ENCODE measurements at places on chromosomes 4 and X.

DNA sequence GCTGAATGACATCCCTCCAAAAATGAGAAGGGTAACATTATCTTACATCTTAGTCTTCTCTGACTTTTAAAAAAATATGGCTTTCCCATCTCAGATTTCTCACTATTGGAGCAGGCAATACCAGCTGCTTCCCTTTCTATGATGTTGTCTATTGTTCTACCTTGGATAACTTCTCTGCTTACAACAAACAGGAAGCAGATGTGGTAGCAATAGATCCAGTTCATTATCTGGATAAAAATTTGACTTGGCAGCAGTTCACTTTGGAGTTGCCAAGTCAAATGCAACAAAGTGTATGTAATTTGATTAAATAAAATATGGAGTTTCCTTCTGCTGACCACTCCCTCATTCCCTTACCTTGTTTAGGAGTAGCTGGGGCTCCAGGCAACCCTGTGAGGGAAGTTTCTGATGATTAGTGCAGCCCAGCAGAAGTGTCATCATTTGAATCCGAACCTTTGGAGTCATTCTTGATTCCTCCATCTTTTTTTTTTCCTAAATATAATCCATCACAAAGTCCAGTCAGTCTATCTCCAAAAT, 72.0 kb upstream of the GPRIN3 start:
- DNase-seq = no peak

DNA sequence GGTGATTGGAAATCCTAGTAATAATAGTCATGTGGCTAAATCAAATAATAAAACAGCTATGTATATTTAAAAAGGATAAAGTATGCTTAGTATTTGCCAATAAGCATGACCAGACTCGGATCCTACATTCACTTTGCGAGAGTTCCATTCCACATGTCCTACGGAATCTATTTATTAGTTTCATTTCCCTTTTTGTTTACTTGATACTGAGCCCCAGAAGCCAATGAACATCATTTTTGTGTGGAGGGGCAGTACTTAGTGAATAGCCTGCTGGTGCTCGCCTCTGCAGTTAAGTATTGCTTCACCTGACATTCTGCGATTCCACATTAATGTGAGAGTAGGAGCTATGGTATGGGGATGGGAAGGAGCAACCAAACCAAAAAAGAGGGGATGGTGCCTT, 58.5 kb upstream of the NAP1L5 start:
- DNase-seq = no peak

DNA sequence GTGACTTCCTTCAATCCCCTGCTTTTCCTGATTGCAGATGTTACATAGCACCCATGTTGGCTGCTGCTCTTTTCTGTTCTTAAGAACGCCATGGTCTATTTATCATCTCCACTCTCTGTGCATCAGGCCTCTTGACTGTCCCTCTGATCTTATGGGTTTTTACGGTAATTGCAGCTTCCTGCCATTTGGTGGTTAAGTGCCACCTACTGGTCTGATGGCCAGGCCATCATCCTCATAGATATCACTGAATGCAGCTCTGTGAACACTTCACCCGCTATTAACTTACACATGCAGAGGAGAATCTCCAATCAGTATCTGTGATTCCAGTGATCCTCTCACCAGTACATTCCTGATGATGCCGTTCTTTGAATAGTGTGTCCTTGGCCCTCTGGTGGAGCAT, 382.4 kb downstream of the TRAM1L1 start:
- no peak for DNase-seq

- DNase-seq = no peak
These were observed 75.3 kb downstream of the TBCK start for GRCh38 chr4:106240699-106241098.

GRCh38 chrX:23783589-23784469, 856 bp downstream of the SAT1 start:
- DNase-seq = no peak

GRCh38 chr4:39363773-39364393, 2.3 kb downstream of the RFC1 start:
- DNase-seq = no peak

DNA sequence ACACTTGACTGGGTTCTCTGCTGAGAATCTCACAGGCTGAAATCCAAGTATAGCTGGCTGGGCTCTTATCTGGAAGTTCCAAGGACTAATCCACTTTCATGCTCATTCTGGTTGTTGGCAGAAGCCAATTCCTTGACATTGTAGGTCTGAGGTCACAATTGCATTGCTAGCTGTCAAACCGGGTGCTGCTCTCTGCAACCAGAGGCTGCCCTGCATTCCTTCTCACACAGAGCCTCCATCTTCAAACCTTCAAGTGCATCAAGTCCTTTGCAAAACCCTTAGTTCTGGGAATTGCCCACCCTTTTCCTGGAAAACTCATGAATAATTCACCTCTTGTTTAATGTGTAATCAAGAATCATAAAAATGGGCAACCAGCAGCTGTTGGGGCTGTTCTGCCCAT, 404.2 kb downstream of the KCNIP4 start:
- no peak for DNase-seq

DNA sequence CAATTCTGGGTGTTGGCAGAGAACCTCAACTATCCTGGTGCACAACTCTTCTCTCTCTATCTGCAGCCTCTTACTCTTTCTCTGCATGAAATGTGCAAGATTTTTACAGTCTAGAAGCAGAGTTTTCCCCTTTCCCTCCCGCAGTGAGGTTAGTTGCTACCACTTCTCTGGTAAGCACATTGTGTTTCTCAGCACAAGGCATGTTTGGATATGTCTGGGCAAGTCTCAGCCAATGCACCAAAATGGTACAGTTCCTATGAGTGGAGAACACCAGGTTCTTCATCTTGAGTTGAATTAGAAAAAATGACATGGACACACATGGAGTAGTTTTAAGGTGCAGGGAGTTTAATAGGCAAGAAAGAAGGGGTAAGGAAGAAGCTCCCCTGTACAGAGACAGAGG, 187.0 kb downstream of the CCNG2 start:
- DNase-seq = no peak

DNA sequence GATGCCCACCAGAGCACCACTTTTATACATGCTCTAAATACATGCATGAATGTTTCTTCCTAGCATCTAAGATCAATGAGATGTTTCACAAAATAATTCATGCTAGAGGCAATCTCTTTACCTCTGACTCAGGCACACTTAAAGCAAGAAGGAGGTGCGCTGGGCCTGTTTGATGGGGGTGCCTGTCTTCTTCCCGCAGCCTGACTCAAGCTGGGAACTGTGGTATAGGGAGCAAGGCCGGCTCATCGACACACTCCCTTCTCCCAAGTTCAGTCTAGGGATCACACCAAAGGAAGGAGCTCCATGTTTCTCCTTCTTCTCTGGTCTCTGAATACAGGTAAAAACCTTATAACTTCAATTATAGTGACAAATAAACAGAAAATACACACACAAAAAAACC, 333.8 kb upstream of the MAD2L1 start:
- DNase-seq = no peak

DNA sequence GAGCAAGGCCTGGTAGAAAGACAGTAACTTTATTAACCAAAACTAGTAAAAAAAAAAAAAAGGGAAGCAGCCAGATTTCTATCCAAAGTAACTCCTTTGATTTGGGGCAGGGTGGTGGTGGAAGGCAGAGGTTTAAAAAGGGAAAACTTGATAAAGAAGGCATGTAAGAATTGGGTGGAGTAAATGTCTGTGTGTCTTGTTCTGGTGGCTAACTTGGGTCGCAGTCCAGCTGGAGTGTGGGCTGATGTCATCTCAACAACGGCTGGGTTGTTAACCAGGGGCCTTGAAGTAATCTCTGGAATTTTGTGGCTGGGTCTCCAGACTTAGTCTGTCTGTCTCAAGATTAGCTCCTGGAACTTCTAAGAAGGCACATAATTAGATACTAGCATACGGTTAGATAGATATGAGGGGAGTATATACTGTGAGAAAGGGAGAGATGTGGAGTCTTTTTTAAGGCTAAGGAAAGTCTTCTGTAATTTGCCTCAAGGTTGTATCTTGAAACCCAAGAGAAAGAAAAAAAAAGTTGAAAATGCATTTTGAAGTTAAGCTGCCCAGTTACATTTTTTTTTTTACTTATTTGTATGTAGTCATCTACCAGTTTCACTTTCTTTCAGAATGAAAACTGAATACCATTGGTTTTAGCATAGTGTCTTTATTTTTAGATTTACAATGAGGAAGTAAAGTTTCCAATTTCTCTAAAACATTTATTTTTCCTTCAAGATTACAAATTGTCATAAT, 48.3 kb downstream of the MTHFD2L start:
- DNase-seq = no peak

GRCh38 chr4:164440199-164440598, 313.7 kb upstream of the SMIM31 start:
- DNase-seq = no peak

DNA sequence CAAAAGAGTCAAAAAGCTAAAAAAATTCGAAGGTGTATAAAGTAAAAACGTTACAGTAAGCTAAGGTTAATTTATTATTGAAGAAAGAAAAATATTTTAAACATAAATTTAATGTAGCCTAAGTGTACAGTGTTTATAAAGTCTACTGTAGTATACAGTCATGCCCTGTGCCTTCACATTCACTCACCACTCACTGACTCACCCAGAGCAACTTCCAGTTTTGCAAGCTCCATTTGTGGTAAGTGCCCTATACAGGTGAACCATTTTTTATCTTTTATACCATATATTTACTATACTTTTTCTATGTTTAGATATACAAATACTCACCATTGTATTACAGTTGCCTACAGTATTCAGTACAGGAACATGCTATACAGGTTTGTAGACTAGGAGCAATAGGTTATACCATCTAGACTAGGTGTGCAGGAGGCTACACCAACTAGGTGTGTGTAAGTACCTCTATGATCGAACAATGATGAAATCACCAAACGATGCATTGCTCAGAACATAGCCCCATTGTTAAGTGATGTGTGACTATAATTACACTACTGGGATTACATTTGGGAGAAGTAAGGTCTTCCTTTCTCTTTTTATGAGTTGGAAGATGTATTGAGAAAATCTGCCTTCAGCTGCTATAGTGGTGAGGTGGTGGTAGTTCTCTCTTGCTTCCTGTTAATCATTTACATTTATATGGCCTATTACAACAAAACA, 27.2 kb downstream of the TMSB4X start:
- DNase-seq = peak; percentile 61

DNA sequence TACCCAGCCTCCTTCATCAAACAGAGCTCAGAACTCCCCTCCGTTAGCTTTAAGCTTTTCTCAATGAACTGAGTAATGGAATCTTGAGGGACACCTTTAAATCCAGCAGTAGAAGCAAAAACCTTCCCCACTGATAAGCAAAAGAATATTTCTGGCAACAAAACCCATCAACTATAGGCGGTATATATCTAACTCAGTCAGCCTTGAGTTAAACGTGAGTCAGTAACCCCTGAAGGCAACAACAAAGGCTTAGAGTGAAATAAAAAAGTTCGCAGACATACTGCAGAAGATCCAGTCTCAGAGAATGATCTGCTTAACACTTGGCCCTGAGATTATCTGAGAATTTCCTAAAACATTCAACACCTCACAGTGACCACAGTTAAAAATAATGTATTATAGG, 77.2 kb downstream of the DMD start:
- no peak for DNase-seq

GRCh38 chr4:1126506-1126905, 13.1 kb upstream of the RNF212 start:
- no peak for DNase-seq

GRCh38 chr4:931194-931959, 739 bp downstream of the GAK start:
- DNase-seq = peak; percentile 11

DNA sequence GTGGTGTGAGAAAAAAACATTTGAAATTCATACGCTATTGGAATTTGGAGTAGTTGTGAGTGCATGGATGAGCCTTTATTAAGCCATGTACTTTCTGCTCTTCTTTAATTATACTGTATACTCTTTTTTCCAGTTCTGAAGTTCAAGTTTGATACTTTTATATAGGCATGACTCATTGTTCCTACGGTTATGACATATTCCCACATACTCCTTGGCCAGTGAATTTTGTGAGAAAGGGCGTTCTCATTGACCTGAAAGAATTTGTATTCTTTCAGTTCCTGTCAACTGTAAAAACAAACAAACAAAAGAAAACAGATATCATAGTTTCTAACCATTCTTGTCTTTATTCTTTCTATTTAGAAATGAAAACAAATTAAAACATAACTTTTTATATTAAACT, 407.3 kb downstream of the MAPK10 start:
- DNase-seq = no peak

DNA sequence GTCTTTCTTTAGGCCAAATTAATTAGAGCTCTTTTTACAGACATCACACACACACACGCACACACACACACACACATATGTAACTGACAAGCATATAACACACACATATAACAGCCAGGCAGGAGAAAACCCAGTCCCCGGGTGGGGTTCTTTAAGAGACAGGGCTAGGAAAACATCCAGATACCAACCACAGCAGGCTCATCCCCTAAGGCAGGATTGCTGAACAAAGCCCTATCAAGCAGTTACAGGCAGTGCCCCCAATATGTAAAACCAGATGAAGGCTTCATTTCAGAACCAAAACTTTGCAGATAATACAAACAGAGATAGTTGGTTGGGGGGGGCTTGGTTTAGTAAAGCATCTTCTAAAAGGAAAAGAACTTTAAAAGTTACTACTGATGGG, 18.0 kb upstream of the FAM47E start:
- no peak for DNase-seq

DNA sequence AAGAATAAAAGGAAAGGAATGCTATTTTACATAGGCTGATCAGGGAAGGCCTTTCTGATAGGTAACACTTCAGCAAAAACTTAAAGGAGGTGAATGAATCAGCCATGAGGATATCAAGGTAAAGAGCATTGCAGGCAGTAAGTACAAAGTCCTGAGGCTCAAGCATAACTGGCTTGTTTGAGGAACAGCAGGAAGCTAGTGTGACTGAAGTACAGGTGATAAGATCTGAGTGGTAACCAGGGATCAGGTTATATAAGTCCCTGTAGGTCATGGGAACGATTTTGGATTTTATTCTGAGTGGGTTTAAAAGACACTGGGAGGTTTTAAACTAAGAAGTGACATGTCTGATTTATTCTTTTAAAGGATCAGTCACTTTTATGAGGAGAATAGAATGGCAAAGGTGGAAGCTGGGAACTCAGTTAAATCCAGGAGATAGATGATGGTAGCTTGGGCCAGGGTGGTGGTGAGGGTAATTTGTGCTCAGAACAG, 47.1 kb upstream of the THOC2 start:
- no peak for DNase-seq

All from activated CD4-positive, alpha-beta T cell treated with anti-CD3 and anti-CD28 coated beads, Interleukin-2, Interleukin-6, amounts not matched to agents 100 ng/mL and 50 ng/mL, durations not matched to agents 16 hours and 8 hours (primary cell).